ENCODE measurements at places on chromosomes 13 and 19.
A peak's percentile ranks its signal among the peaks of the same experiment; 100 is the strongest.

- peak; percentile 80 for DNase-seq
Measured at GRCh38 chr19:45451131-45451849, 16.5 kb upstream of the FOSB start.

DNA sequence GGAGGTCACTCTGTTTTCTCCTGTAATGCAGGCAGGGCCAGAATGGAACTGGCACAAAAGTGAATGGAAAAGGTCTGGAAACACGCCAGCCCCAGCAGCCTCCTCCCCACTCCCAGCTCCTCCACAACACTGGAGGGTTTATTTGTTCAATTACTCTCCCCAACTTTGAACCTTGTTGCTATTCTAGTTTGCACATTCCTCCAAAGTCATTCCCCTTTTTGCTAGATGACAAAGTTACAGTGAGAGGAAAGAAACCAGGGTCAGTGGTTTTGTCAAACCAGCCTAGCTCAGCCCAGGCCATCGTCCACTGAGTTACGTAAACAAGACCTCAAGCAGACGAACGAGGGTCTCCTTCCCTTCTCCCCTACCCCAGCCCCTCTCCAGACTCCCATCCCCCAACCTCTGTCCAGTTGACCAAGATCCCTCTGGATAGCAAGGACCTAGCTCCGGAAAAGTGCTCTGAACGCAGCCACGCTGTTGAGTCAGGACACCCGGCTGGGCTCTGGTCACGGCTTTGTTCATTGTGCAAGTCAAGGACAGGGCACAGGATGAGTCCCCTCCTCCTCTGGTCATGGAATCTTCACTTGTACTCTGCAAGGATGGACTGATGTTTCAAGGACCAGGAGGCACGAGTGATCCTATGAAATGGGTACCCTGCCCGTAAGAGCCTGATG, 180.0 kb downstream of the USP12 start:
- no peak for DNase-seq

DNA sequence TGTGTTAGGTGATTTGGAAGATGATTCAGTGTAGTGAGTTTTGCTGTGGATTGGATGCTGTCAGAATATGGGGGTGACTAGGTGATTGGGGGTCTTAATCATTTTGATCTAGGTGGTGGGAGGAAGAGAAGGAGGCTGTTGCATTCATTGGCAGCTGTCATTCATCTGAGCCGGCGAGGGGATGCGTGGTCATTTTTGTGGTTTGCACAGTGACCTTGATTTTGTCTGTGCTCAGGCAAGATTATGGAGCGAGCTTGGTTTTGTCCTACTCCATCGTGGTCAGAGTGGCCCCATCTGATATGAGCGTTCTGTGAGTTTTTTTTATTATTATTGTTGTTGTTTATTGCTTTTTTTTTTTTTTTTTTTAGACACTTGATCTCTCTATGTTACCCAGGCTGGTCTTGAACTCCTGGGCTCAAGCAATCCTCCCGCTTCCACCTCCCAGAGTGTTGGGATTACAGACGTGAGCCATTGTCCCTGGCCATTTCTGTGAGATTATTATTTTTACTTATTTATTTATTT, 42.0 kb downstream of the SPTBN4 start:
- no peak for DNase-seq

DNA sequence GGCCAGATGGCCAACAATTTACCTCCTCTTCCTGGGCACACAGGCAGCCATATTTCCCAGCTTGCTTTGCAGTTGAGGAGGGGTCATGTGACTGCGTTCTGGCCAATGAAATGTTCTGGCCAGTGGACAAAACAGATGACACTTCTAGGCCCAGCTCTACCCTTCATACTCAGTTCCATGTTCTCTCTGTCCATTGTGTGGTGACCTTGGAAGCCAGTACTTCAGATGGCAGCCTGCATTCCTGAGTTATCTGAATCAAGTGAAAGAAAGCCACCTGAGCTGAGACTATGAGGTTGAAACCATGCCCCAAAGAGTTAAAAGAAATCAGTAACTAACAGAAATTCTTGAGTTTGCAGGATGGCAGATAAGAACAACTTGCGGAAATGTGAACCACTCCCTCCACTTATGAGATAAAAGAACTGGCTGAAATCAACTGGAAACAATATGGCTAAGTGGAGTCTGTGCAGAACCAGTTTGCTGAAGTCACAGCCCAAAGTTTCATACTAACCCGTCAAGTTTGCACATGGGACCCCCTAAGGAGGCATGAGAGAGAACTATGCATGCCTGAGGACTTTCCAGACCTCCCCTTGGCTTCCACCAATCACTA, 8.1 kb downstream of the FAM187B start:
- DNase-seq = no peak

DNA sequence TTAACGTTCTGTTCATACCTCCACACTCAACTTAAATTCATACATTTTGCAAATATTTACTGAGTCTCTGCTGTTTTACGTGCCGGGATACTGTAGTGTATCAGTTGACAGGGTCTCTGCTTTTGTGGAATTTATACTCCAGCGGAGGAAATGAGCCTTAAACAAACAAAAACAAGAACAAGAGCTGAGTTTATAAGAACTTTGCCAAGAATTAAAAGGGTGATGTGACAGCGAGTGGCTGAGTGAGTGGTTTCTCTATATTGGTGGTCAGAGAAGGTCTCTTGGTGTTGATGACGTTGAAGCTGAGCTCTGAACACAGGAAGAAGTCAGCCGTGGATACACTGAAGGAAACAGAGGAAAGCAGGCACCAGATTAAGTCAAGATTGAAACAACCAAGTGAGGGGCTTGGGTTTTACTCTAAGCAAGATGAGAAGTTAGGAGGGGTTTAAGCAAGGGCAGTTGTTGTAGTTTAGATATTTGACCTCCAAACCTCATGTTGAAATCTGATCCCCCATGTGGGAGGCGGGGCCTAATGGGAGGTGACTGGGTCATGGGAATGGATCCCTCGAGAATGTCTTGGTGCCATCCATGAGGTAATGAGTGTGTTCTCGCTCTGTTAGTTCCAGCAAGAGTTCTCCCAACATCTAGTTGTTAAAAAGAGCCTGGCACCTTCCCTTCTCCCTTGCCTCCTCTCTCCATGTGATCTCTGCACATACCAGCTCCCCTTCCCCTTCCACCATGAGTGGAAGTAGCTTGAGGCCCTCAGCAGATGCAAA, 248.3 kb downstream of the DCLK1 start:
- DNase-seq = no peak

DNA sequence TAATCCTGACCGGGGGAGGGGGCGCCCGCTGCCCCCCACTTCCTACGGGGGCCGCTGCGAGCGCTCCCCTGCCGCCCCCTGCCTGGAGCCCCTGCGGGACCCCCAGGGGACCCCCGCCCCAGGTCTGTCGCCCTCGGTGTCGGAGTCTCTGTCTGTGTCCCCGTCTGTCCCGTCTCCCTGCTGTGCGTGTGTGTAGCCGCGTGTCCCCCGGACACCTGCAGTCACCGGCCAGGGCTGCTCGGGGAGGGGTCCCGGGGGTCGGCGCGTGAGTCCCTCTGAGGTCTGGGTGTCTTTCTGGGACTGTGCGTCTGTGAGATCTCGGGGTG, 7.7 kb upstream of the NFIC start:
- DNase-seq = no peak

DNA sequence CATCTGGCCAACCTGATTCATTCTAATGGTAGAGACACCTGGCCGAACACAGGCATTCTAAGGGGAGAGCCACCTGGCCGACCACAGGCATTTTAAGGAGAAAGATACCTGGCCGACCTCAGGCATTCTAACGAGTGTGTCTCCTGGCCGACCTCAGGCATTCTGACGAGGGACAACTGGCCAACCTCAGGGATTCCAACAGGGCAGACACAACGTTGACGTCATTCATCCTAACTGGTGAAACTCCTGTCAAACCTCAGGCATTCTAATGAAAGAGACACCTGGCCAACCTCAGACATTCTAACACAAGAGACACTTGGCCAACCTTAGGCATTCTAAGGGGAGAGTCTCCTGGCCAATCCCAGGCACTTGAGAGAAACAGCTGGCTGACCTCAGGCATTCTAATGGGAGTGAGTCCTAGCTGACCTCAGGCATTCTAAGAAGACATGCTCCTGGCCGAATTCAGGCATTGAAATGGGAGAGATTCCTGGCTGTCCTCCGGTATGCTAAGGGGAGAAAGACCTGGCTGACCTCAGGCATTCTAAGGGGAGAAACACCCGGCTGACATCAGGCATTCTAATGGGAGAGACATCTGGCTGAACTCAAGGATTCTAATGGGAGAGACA, 1352.5 kb downstream of the UQCRFS1 start:
- DNase-seq = no peak

GRCh38 chr19:30997222-30997621, 352.0 kb downstream of the TSHZ3 start:
- no peak for DNase-seq

GRCh38 chr19:9956956-9957355, 20.6 kb upstream of the OLFM2 start:
- DNase-seq = peak; percentile 54

- DNase-seq = no peak
Measured at GRCh38 chr19:5298471-5298901, 42.1 kb downstream of the PTPRS start.

- DNase-seq = no peak
Measured at GRCh38 chr13:58376349-58376748, 744.8 kb downstream of the PCDH17 start.

GRCh38 chr13:90416938-90417337, 930.5 kb upstream of the MIR17HG start:
- no peak for DNase-seq

GRCh38 chr13:21025539-21025938, 35.8 kb downstream of the LATS2 start:
- no peak for DNase-seq

DNA sequence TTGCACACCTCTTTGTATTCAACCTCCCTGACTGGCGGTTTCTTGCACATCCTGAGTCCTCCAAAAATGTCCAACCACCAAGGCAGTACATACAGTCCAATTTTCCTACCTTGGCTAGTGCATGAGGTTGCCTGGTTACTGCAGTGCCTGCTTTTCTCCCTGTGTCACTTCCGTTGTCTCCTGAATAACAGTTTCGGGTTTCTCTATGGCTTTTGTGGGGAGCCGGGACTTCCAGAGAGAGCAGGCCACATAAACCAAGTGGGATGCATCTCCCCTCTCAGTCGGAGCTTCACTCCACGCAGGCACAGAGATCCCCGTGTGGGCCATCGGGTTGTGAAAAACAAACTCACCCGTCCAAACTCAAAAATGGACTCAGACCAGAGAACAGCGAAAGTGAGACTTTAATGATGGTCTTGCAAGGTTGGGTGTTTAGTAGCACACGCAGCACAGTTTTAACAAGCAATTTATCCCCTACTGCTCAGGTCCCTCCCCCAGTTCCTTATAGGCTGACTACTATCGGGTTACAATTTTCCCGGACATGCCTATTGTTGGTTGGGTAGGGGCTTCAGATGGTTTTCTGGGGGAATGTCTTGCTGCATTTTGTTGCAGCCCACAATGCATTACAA, 173.1 kb downstream of the POU4F1 start:
- DNase-seq = no peak

DNA sequence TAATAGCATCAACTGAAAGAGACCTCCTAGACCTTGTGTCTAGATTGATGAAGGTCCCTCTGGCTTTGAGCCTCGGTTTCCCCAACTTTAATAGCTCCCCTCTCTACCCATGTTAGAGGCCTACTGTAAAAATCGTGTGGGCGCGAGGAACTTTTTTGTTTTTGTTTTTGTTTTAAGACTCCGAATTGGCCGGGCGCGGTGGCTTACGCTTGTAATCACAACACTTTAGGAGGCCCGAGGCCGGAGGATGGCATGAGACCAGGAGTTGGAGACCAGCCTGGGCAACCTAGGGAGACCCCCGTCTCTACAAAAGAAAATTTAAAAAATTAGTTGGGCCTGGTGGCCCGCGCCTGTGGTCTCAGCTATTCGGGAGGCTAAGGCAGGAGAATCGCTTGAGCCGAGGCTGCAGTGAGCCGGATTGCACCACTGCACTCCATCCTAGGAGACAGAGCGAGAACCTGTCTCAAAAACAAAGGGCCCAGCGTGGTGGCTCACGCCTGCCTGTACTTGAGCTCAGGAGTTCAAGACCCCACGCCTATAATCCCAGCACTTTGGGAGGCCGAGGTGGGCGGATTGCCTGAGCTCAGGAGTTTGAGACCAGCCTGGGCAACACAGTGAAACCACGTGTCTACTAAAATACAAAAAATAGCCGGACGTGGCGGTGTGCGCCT, 858 bp upstream of the PPP6R1 start:
- no peak for DNase-seq

DNA sequence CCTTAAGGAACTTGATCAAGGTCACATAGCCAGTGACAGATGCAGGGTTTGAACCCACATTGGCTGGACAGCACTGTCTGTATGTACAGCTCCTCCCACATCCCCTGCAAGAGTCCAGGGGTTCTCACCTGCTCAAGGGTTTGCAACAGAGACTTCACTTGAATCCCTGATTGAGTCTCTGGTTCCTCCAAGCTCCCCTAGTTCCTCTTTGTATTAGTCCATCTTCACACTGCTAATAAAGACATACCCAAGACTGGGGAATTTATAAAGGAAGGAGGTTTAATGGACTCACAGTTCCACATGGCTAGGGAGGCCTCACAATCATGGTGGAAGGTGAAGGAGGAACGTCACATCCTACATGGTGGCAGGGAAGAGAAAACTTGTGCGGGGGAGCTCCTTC, 72.8 kb upstream of the CLDN10 start:
- DNase-seq = no peak

- no peak for DNase-seq
Measured at GRCh38 chr19:1851654-1852580, 3.6 kb upstream of the REXO1 start.

- DNase-seq = peak; percentile 71
Measured at GRCh38 chr13:49374585-49375290, 69.1 kb downstream of the CAB39L start.

- DNase-seq = no peak
Measured at GRCh38 chr19:17027535-17027975, 945 bp upstream of the CPAMD8 start.

DNA sequence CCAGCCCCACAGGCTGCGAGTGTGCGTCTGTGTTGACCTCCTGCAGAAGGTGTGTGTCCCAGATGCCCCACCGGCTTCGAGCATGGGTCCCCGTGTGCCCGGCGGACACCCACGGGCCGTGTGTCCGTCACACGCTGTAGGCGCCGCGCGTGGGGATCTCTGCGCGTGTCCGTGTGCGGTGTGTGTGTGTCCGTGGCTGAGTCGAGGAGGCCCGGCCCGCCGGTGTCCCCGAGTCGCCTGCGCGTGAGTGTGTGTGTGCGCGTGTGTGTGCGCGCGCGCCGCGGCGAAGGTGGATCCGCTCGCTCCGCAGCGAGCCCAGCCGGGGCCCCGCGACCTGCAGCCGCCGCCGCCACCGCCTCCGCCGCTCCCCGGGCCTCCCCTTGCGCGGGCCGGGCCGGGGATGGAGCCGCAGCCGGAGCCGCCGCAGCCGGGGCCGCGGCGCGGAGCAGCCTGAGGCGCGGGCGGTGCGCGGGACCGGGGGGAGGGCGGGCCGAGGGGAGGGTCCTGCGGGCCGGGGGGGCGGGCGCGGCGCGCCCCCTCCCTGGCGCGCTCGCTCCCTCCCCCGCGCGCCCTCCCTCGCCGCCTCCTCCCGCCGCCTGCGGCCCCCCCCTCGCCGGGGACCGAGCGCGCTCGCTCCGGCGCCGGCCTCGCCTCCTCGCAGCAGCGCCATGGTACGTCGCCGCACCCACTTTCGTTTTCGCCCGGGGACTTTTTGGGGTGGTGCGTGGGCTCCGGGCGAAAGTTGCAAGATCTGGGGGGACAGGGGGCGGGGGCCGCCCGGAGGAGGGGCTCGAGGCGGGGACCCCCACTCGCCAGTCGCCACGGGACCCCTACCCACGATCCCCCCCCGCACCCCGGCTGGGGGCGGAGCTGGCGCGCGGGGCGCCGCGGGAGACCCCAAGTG, 7.1 kb upstream of the NFIC start:
- DNase-seq = peak; percentile 63

All from fibroblast of skin of back (primary cell).